ENCODE measurements at places on chromosomes 5 and 9.

GRCh38 chr5:150499437-150499956, 8.4 kb upstream of the NDST1 start:
- no peak for DNase-seq

GRCh38 chr9:35002623-35003022, 13.1 kb downstream of the DNAJB5 start:
- peak; percentile 0 for DNase-seq

DNA sequence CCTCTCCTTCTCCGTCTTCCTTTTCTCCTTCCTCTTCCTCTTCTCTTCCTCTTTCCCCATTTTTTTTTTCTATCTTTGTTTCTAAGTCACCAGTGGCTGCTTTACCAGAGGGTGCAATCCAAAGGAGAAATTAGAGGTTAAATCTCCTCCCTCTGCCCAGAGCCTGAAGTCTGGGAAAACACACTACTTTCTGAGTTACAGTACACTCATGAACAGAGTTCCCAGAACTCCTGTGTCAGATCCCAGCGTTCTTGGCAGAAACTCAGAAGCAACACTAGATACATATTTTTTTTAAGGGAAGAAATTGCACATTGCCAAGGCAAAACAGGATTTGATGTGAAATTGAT, 189.0 kb downstream of the SNCAIP start:
- no peak for DNase-seq

DNA sequence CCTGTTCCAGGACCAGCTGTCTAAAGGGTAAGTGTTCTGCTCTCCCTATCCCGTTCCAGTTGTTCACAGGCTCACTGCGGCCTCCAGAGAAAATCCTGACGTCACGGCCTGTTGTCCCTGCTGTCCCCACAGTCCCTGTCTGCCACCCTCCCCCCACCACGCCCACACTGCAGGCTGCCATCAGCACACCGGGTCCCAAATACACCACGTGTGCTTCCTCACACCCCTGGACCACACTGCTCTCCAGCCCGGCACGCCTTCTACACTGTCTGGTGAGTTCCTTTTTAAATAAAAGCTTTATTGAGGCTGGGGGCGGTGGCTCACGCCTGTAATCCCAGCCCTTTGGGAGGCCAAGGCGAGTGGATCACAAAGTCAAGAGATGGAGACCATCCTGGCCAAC, 88.3 kb upstream of the RUFY1 start:
- DNase-seq = no peak

DNA sequence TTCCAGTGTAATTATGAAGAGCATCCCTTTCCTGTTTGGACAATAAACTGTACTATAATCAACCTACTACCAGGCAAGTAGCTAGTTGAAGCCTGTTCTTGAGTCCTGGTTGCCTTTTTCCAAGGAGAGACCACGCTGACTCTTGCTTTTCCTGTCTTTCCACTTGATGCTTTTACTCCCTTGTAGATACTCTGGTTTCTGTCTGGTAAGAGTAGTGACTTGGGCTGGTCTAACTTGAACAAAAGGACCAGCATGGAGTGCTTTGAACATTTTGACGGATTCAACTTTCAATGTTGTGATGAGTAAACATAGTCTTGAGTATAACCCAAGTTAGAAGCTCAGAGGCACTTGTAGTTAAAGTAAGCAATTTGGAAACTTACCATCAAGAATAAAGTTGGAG, 464.3 kb downstream of the GADD45G start:
- no peak for DNase-seq

All from cerebellum (tissue), 4 donors.